ENCODE measurements at places on chromosomes 5 and 9. TPM values are rescaled to one million over a fixed set of nuclear protein-coding genes. Genes with fewer than 3 reads are reported as not detected.

SLCO6A1 gene
- not detected for total RNA-seq

DRD1 gene
- not detected for total RNA-seq

SVEP1 gene
- total RNA-seq = 1.4 TPM

EFNA5 gene
- 53.3 TPM for total RNA-seq

ANKRD33B gene
- 0.65 TPM for total RNA-seq

SH3TC2 gene
- 8.6 TPM for total RNA-seq

FBP2 gene
- not detected for total RNA-seq

PDZD2 gene
- total RNA-seq = 7.0 TPM

PIP5K1B gene
- total RNA-seq = 0.06 TPM

MZB1 gene
- total RNA-seq = 0.16 TPM

SLC6A19 gene
- total RNA-seq = not detected

ECSCR gene
- 281 TPM for total RNA-seq

KIF20A gene
- 43.3 TPM for total RNA-seq

OCLN gene
- total RNA-seq = 1.3 TPM

ENTREP1 gene
- total RNA-seq = 19.8 TPM

TNIP1 gene
- 70.9 TPM for total RNA-seq

PDE6A gene
- total RNA-seq = 0.06 TPM

CNOT8 gene
- total RNA-seq = 42.7 TPM

PCDHGA9 gene
- total RNA-seq = 0.97 TPM

PARP8 gene
- total RNA-seq = 1.2 TPM

PCDHA13 gene
- not detected for total RNA-seq

NREP gene
- total RNA-seq = 22.0 TPM

HACD4 gene
- total RNA-seq = 0.44 TPM

HMHB1 gene
- total RNA-seq = not detected

RNF130 gene
- 16.4 TPM for total RNA-seq

HDAC3 gene
- total RNA-seq = 35.5 TPM

FOXD4L6 gene
- total RNA-seq = not detected

CNTFR gene
- not detected for total RNA-seq

YTHDC2 gene
- total RNA-seq = 16.7 TPM

RANBP3L gene
- not detected for total RNA-seq

AIF1L gene
- total RNA-seq = 17.4 TPM

NEUROG1 gene
- total RNA-seq = not detected

NDST1 gene
- 57.0 TPM for total RNA-seq

PCDHGA1 gene
- total RNA-seq = 0.32 TPM

SNX24 gene
- 5.8 TPM for total RNA-seq

NEURL1B gene
- total RNA-seq = 17.8 TPM

ZNF367 gene
- 9.6 TPM for total RNA-seq

PCDHB12 gene
- 0.16 TPM for total RNA-seq

APBB3 gene
- 16.0 TPM for total RNA-seq

PTPDC1 gene
- 5.3 TPM for total RNA-seq

CARTPT gene
- not detected for total RNA-seq

SLIT3 gene
- total RNA-seq = under 0.01 TPM

NOXA1 gene
- 2.1 TPM for total RNA-seq

ANKRD31 gene
- total RNA-seq = under 0.01 TPM

SPATA31E1 gene
- total RNA-seq = not detected

NR3C1 gene
- 12.6 TPM for total RNA-seq

NME5 gene
- 1.7 TPM for total RNA-seq

CNTNAP3 gene
- 18.5 TPM for total RNA-seq

Measured in bladder microvascular endothelial cell (primary cell).